ENCODE measurements at places on chromosomes 4 and X. TPM values are rescaled to one million over a fixed set of nuclear protein-coding genes. Genes with fewer than 3 reads are reported as not detected.

The SPOCK3 gene
- total RNA-seq, result not detected

The PPARGC1A gene
- 1.2 TPM for total RNA-seq

The VCX gene
- not detected for total RNA-seq

The CCDC149 gene
- total RNA-seq, result 9.6 TPM

The LIMCH1 gene
- total RNA-seq, result 15.8 TPM

The PRRG3 gene
- total RNA-seq, result not detected
